ENCODE measurements at places on chromosomes 4 and X.
A peak's percentile ranks its signal among the peaks of the same experiment; 100 is the strongest.

DNA sequence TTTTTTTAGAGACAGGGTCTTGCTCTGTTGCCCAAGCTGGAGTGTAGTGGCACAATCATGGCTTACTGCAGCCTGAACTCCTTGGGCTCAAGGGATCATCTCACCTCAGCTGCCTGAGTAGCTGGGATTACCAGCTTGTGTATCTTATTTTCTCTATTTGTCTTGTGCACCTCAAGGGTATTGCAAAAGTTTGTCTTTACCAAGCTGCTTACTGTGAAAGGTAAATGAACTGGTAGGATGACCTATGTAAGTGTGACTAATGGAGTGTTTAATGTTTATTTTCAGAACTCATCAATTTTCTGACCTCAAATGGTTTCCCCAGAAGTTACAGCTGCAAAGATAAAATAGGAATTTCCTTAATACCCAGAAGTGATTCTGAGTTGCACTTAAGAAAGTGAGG, 5.3 kb upstream of the FGA start:
- DNase-seq = no peak

DNA sequence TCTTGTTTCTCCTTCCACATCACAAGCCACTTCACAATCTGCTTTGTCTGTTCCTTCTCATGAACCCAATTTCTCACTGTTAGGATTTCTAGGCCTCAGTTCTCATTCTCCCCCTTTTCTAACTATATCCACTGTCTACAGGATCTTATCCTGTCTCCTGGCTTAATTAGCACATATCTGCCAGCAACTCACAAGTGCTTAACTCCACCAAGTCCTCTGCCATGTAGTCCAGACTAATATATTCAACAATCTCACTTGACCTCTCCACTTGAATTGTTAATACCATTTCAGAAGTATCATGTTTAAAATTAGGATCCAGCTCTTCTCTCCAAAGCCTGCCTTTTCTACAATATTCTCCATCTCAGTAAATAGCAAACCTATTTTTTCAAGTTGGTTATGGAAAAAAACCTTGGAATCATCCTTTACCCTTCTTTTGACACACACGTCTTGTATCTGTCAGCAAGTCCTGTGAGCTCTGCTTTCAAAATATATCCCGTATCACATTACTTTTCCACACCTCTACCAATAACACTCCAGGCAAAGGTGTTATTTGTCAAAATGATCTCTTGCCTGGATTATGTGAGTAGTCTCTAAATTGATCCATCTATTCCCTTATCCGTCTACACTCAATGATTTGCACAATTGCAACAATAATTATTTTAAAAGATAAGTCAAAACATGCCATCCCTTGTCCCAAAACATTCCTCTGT, 127.2 kb upstream of the SLIT2 start:
- DNase-seq = no peak

GRCh38 chr4:77582156-77582555, 23.5 kb upstream of the CXCL13 start:
- DNase-seq = no peak

DNA sequence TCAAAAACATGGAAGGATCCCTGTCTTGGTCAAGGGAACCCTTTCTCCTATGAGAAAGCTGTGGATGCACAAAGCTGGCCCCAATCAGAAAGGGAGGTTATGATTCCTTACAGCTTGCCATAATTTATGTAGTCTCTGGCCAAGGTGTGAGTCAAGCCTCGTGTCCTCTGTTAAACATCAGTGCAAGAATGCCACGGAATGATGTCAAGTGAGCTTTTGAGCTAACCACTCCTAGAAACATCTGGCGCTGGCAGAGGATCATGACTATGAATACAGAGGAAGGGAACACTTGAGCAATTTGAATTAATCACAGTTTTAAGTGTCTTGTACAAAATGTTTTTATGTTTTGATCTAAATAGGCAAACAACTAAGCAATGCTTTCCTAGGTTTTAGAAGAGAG, 51.5 kb upstream of the RAP2C start:
- no peak for DNase-seq

DNA sequence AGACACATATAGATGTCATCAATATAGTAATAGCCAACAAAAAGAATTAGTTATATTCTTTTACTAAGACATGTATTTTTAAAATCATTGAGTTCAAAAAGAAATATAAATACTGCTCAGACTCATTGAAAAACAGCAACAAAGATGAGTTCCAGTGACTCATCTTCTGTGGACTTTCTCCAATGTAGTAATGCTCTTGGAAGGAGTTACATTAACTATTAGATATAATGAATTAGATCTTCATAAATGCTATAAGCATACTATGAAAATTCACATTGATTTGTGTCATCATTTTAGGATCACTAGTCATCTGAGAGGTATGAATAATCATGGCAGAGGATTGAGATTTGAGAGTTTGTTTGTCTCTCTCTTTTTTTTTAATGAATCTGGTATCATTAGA, 547.8 kb upstream of the PCDH7 start:
- no peak for DNase-seq

DNA sequence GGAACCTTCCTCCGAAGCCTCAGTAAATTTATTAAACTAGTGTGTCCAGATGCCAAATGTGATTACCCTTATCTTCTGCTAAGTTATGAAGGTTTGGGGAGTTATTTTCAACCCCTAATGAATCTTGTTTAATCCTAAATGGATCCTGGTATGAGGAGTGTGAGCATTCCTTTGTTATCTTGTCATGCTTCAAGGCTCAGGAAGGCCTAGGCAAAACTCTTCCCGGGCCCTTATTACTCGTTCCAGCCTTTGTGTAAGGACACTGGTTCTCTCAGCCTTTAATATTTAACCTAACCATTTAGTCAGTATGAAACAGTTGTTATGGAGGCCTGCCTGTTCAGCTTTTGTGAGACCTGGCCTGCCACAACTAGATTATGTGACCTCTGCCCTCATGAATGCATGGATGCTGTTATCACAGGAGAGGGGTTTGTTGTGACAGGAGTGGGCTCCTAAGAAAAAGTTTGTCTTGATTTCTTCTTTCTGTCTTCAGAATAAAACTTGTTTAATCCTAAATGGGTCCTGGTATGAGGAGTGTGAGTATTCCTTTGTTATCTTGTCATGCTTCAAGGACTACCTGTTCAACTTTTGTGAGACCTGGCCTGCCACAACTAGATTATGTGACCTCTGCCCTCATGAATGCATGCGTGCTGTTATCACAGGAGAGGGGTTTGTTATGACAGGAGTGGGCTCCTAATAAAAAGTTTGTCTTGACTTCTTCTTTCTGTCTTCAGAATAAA, 181.7 kb downstream of the SLC39A8 start:
- no peak for DNase-seq

- peak; percentile 30 for DNase-seq
Measured at GRCh38 chr4:5460106-5460801, 248.1 kb downstream of the EVC2 start.

Measured in stimulated activated CD4-positive, alpha-beta T cell treated with anti-CD3 and anti-CD28 coated beads, Interleukin-15, amount 100 ng/mL, for 24 hours (primary cell).